ENCODE measurements at places on chromosomes 7 and 10. TPM values are rescaled to one million over a fixed set of nuclear protein-coding genes. Genes with fewer than 3 reads are reported as not detected.

Gene AKR1C4
- not detected for polyA plus RNA-seq

Gene HOXA7
- 3.8 TPM for polyA plus RNA-seq

- no peaks in the 10 kb centered on the region for H3K36me3 ChIP-seq
- no peaks in the 10 kb centered on the region for H3K4me1 ChIP-seq
- DNase-seq = no peak
- no peak overlapping the region for H3K4me3 ChIP-seq
- no peaks in the 10 kb centered on the region for H3K27me3 ChIP-seq
Measured at GRCh38 chr10:15333909-15334649, 37.0 kb downstream of the FAM171A1 start.

GRCh38 chr7:139180700-139181311, 50.2 kb upstream of the UBN2 start:
- H3K27ac ChIP-seq = no peak overlapping the region
- no peaks in the 10 kb centered on the region for H3K27me3 ChIP-seq
- no peaks in the 10 kb centered on the region for H3K36me3 ChIP-seq
- no peak for DNase-seq
- H3K4me3 ChIP-seq = no peak overlapping the region

- H3K4me1 ChIP-seq = peaks cover 46% of the 10 kb centered on the region
- H3K36me3 ChIP-seq = no peaks in the 10 kb centered on the region
- no peak for DNase-seq
- no peaks in the 10 kb centered on the region for H3K27me3 ChIP-seq
- H3K27ac ChIP-seq = no peak overlapping the region
- H3K4me3 ChIP-seq = no peak overlapping the region
Measured at GRCh38 chr7:108313086-108313485, 143.2 kb downstream of the NRCAM start.

- no peaks in the 10 kb centered on the region for H3K27me3 ChIP-seq
- H3K4me1 ChIP-seq = no peaks in the 10 kb centered on the region
- DNase-seq = no peak
- H3K4me3 ChIP-seq = no peak overlapping the region
Measured at GRCh38 chr7:28873365-28873764, 84.8 kb downstream of the TRIL start.

DNA sequence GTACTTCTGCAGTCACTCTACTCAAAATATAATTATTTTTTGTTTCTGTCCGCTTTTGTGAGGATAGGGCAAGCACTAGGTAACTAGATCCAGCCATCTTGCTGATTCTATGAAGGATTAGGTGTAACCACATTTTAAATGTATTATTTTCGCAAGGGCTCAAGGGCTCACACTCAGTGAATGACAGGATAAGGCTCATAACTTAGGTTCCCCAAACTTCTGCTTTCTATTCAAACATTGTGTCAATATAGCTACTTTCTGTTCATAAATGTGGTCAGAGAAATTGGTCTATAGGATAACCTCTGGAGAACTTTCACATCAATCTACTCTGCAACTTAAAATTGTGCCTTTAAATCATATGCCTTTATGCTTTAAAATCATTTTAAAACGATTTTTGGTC, 1141.2 kb downstream of the SORCS1 start:
- no peaks in the 10 kb centered on the region for H3K27me3 ChIP-seq
- H3K4me3 ChIP-seq = no peak overlapping the region
- DNase-seq = no peak
- no peaks in the 10 kb centered on the region for H3K36me3 ChIP-seq
- no peaks in the 10 kb centered on the region for H3K4me1 ChIP-seq
- no peak overlapping the region for H3K27ac ChIP-seq

GRCh38 chr10:92076722-92077121, 153.2 kb downstream of the BTAF1 start:
- peaks cover 3% of the 10 kb centered on the region for H3K4me1 ChIP-seq
- H3K36me3 ChIP-seq = peaks cover 2% of the 10 kb centered on the region
- H3K4me3 ChIP-seq = no peak overlapping the region
- DNase-seq = no peak

DNA sequence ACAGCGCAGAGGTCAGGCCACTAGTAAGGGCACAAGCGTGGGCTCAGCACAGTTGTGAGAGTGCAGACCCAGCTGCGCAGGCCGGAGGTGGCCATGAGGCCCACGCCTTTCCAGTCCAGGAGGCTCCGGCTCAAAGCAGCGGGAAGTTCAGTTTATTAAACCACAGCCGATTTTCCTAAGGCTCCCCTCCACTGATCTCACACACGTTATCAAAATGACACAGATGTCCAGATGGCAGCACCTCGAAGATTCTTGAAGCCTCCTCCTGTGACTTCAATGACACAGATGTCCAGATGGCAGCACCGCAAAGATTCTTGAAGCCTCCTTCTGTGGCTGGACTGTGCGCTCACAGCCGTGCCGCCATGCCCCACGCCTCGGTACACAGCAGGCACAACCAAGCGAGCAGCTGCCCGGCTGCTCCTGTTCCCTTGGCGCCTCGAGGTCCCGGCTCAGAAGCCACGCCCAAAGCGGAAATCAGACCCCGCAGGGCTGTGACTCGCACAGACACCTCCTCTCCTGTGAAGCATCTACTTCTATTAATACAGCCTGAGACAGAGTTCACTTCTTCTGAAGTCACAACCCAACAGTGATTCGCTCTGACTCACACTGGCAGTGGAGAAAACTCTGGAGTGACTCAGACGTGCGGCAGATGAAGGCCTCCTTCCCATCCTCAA, 122.7 kb downstream of the MAD1L1 start:
- DNase-seq = peak; percentile 86
- H3K27me3 ChIP-seq = no peaks in the 10 kb centered on the region
- peaks cover 26% of the 10 kb centered on the region for H3K4me1 ChIP-seq
- no peak overlapping the region for H3K4me3 ChIP-seq
- H3K27ac ChIP-seq = peak overlapping the region; percentile 16

DNA sequence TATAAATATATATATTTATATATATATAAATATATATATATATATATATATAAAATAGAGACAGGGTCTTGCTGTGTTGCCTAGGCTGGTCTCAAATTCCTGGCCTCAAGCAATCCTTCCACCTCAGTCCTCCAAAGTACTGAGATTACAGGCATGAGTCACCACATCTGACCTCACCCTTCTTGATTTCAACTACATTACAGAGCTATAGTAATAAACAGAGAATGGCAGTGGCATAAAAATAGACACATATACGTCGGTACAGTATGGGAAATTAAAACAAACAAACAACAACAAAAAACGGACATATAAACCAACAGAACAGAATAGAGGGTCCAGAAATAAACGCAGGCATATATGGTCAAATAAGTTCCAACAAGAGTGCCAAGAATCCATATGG, 77.6 kb upstream of the PPP1R3A start:
- no peak overlapping the region for H3K4me3 ChIP-seq
- DNase-seq = no peak
- H3K27ac ChIP-seq = no peak overlapping the region
- H3K27me3 ChIP-seq = no peaks in the 10 kb centered on the region
- no peaks in the 10 kb centered on the region for H3K36me3 ChIP-seq

DNA sequence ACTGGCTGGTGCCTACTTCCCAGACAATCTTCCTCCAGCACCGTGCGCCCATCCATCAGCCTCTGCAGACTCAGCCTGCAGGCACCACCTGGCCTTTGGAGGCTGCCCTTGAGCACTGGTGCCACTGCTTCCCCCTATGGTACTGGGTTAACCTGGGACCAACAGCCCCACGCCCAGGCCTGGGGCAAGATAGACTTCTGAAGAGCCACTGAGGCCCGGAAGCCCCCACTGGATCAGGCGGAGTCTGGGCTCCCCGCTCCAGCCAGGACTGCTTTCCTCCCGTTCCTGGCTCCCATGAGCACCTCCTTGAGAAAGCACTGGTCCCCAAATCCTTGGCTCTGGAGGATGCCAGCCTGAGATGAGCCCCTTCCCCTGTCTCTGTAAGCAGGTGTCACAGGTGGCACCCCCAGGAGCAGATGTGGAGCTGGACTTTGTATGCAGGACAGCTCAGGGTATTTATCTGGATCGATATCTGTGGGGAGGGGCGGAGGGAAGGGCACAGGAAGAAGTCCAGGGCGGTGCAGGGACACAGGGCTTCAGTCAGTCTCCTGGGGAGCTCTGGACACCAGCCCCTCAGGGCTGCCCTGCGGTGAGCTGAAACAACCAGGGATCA, 206.5 kb upstream of the PPP2R2D start:
- no peaks in the 10 kb centered on the region for H3K36me3 ChIP-seq
- H3K27me3 ChIP-seq = no peaks in the 10 kb centered on the region

GRCh38 chr7:75802552-75802821, 11.1 kb downstream of the CCL24 start:
- no peaks in the 10 kb centered on the region for H3K36me3 ChIP-seq
- DNase-seq = no peak
- H3K27me3 ChIP-seq = no peaks in the 10 kb centered on the region
- H3K4me3 ChIP-seq = no peak overlapping the region
